Activated CD4-positive, alpha-beta T cell treated with anti-CD3 and anti-CD28 coated beads, Interleukin-2, amount 10 ng/mL, durations not matched to agents 7 days and 5 days (primary cell): ENCODE measurements at places on chromosomes 2 and 18.

DNA sequence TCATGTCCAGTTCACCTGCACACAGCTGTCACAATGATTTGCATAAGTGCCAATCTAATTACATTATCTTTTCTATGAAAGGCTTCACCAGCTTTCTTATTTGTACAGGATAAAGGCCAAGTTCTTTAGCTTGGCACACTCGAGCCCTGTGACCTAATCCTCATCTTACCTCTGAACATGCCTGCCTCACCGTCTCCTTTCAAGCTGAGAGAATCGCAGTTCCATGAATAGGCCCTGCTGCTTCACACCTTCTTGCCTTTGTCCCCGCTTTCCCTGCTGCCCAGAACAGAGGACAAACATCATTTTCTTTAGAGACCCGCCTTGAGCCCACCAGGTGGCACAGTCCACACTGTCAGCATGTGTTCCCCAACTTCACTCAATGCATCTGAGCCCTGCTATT lies 1094.7 kb downstream of the BCL11A start:
- no peak for DNase-seq

- DNase-seq: no peak
Observed at GRCh38 chr2:45763797-45764196, 112.3 kb downstream of the PRKCE start.

DNA sequence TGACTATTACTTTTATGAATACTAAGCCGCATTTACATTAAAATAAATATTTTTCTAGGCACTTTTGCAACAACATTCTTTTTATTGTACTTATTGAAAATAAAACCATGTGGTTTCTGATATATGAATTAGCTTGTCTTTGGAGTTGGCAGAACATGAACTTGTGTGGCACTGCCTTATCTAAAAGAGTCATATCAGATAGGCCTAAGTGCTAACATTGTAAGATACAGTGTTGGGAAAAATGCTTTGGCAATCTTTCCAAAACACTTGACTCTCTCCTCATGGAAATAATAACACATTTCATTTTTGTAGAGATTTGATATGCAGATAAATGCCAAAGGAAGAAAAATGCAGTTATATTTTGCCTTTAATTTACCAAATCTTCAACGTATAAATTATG lies 191.7 kb downstream of the ERBB4 start:
- no peak for DNase-seq

- DNase-seq: no peak
Observed at GRCh38 chr18:76416911-76417310, 78.1 kb downstream of the ZNF516 start.

- peak; percentile 10 for DNase-seq
Observed at GRCh38 chr2:23312996-23313606, 71.9 kb upstream of the KLHL29 start.

DNA sequence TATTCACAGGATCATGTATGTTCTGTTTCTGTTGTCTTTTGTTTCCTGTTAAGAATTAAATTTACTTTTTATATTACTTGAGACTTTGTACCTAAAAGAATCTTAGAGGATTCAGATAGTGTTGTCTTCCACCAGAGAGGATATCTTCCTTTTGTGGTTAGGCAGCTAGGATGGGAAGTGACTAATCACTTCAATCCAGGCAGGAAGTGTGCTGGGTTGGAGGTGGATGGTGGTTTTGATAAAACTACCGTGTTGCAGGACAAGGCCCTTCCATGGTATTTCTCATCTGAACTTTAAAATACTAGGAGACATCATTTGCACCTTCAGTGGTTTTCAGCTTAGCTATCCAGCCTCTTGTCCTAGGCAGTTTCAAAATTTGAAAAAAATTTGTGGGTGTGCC lies 728.6 kb upstream of the CDH2 start:
- no peak for DNase-seq

GRCh38 chr2:16413285-16413684 lies 252.3 kb downstream of the CYRIA start:
- DNase-seq: no peak

- DNase-seq: no peak
Observed at GRCh38 chr2:197577446-197577845, 61.6 kb downstream of the MOB4 start.

- peak; percentile 41 for DNase-seq
Observed at GRCh38 chr2:197191177-197191939, 119.2 kb downstream of the ANKRD44 start.

- no peak for DNase-seq
Observed at GRCh38 chr18:6949800-6950586, 167.6 kb downstream of the LAMA1 start.

GRCh38 chr2:71348302-71348701 lies 16.7 kb downstream of the ZNF638 start:
- DNase-seq: peak; percentile 25

DNA sequence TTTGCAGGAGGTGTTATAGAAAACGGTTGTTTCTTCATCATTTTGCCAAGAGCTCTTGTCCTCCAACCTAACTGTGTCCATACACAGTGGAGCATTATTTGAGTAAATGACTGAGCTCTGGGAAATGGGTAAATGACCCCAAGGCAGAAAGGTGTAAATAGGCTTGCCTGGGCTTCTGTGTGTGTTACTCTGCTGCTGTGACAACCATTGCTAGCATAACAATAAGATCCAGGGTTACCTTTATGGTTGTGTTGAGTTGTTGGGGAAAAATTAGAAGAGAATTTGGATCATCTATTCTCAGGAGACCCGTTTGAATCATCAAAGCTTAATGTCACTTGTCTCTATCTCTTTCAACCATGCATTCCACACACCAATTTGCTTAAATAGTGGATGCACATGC lies 672.7 kb downstream of the DPP10 start:
- DNase-seq: no peak

DNA sequence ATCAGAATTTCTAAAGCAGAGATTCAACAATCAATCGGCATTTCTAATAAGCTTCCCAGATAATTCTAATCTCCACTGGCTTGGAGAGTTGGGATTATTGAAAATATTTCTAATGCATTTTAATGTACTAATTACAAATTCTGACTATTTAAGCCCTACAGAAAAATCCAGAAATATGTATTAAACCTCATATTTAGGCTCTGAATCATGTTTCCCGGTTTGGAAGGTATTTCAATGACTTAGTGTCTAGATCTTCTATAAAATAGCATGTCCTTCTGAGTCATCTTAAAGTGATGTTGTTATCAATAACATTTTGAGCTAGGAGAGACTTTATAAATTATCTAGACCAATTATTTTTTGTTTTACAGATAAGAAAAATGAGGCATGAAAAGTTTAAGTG lies 258.8 kb upstream of the NRXN1 start:
- DNase-seq: no peak

DNA sequence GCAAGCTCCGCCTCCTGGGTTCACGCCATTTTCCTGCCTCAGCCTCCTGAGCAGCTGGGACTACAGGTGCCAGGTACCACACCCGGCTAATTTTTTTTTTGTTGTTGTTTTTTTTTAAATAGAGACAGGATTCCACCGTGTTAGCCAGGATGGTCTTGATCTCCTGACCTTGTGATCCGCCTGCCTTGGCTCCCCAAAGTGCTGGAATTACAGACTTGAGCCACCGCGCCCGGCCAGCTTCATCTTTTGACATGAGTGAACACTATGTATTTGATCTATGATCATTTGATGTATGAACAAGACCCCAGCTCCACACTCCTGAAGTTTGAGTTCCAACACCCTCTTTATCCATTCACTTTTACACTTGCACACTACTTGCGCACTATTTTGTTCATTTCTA lies 43.4 kb upstream of the LPIN2 start:
- no peak for DNase-seq

GRCh38 chr2:119190321-119191111 lies 32.0 kb upstream of the C1QL2 start:
- no peak for DNase-seq

- DNase-seq: no peak
Observed at GRCh38 chr2:205139822-205140463, 542.4 kb upstream of the NRP2 start.

DNA sequence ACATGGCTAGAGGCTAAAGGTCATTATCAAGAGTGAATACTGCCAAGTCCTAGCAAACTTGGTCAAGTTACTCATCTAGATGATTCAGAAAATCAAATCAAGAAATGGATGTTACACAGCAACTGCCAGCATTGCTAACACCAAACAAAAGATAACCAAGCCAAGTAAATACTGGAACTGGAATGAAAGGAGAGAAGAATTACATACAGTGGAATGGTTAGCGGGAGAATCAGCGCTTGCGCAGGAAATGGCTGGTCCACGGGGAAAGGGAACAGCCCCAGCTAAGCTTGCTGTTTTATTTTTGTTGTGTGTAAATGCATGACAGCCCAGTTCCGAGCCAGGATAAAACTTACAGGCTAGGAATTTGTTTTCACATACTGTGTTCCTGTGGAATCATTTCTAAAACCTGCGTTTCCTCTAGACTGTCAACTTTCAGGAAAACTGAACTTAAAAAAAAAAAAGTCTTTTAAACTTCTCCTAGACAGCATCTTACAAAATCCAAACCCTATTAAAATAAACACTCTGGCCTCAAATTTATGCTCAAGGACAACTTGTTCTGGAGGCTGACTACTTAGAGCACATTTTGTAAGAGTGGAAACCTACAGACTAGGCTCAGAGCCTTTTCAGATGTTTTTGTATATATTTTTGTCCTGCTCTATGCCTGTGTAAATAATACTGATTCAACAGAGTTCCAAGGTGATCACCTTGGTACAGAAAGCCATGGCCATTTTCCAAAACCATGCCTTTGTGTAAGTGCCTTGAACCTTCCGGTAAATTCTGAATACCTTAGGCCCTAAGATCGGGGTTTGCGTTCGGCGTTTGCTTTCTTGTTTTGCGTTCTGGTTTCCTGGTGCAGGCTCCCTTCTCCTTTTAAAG lies 30.7 kb upstream of the TXNDC2 start:
- DNase-seq: no peak

- DNase-seq: peak; percentile 49
Observed at GRCh38 chr2:190996338-190996946, 17.5 kb downstream of the STAT1 start.

DNA sequence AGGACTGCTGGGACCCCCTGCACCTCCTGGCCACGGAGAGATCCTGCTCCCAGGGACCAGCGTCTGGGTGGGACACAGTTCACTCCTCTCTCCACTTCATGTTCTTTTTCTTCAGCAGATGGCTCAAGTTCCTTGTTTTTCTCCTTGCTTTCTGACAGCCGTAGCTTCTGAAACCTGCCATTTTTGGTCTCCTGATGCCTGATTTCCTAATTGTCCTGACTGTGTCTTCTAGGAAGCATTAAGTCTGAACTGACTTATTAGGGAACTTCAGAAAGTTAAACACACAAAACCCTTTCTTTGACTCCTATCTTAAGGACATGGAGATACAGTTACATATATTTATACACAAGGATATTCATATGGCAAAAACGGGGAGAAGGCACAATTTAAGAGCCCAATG lies 22.7 kb downstream of the CNNM4 start:
- DNase-seq: no peak

- DNase-seq: no peak
Observed at GRCh38 chr2:36915627-36916026, 50.7 kb downstream of the STRN start.

DNA sequence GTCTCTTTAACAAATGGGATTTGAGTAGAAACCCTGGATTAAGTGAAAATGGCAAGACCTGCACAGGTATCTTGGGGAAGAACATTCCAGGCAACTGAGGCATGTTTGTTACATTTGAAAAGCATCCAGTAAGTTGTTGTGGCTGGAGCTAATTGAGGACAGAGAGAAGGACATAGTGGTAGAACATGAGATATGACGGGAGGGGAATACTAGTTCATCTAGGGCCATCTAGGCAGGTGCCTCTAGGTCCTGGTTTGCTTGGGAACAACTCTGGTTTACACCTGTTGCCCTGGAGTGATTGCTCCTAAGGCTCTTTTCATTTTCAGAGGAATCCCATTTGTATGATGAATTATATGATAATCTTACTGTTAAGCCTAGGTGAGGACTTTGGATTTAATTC lies 19.7 kb upstream of the CCDC141 start:
- no peak for DNase-seq
